Activated CD4-positive, alpha-beta T cell treated with anti-CD3 and anti-CD28 coated beads, Interleukin-2, amount 10 ng/mL, durations not matched to agents 24 days and 14 days (primary cell): ENCODE measurements at places on chromosomes 7 and 10.

DNA sequence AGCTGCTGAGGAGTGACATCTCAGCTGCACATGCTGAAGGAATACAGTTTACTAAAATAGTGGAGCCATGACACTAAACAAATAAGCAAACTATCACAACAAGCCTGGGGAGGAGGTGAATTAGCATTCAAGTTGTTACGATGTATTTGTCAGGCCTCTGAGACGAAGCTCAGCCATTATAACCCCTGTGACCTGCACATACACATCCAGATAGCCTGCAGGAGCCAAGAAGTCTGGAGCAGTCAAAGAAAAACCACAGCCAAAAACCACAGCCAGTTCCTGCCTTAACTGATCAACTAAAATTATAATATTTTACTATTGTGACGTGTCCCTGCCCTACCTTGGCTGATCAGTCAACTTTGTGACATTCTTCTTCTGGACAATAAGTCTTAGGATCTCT is 68.6 kb downstream of the NSUN6 start:
- H3K27ac ChIP-seq = no peak overlapping the region
- H3K4me1 ChIP-seq = peaks cover 29% of the 10 kb centered on the region
- peak; percentile 74 for DNase-seq
- H3K4me3 ChIP-seq = peak overlapping the region; percentile 43
- H3K36me3 ChIP-seq = peaks cover 77% of the 10 kb centered on the region

DNA sequence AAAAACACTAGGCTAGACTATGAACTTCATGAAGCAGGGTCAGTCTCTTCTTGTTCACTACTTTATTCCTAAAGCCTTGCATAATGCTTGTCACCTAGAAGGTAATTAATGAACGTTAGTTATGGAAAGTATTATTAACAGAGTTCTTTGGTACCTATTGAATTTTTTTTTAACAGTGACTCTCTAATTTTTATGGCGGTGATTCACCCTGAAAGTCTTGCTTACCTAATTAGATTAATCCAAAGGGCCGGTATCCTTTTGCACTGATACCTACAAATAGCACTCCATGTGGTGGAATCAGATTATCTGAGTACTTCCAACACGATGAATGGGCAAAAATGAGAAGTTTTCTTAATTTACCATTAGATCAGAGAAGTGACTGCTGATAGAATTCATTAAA is 31.7 kb downstream of the STAM start:
- no peaks in the 10 kb centered on the region for H3K27me3 ChIP-seq
- no peak overlapping the region for H3K4me3 ChIP-seq
- peaks cover 23% of the 10 kb centered on the region for H3K36me3 ChIP-seq
- no peak for DNase-seq
- peaks cover 35% of the 10 kb centered on the region for H3K4me1 ChIP-seq

DNA sequence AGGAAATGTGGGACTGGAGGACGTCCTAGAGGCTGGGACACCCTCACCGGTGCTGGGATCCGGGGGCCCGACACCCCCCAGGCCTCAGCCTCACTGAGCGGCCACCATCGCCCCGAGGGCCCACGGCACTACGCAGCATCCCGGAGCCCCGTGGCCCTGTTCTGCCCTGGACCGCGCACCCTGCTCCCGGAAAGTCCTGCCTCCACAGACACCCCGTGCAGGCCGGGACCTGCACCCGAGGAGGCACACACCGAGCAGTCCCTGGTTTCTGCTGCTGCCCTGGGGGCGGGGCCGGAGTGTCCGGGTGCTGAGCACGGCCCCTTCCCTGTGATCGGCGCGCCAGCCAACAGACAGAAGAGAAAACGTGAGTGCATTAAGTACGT is 18.1 kb upstream of the KNDC1 start:
- H3K4me3 ChIP-seq = no peak overlapping the region
- no peaks in the 10 kb centered on the region for H3K36me3 ChIP-seq
- DNase-seq = no peak
- no peak overlapping the region for H3K27ac ChIP-seq

- no peaks in the 10 kb centered on the region for H3K36me3 ChIP-seq
- H3K27me3 ChIP-seq = peaks cover 14% of the 10 kb centered on the region
- DNase-seq = no peak
Observed at GRCh38 chr7:73830681-73831583, at the start of gene CLDN4. CLDN4 (plus strand) TSS chr7:73830996; CDS start chr7:73831202, 206 bp downstream.

DNA sequence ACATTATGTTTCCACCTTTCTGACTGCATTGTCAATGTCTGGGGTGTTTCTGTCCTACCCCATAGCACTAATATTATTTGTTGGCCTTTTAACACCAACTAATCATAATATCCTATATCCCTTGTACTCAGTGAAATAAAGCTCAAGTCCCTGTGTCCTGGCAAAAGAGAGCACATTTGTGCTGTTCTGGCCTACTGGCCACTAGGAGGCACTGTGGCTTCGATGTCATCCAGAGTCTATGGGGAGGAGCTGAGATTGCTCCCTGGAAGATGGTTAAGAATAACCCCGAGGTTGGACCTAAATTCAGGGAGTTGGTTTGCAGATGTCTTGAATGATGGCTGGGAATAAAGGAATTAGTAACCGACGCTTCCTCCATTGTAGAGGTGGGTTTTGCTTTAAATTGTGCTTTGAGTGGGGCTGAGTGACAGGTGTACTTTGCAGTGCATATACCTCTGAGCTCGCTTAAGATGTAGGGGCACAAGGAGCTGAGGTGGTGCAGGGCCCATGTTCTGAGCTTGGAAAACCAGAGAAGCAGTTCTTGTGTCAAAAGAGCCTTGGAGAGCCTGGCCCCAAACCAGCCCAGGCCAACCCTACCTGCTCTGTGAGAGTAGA is 191.2 kb upstream of the PRSS1 start:
- peak; percentile 86 for DNase-seq
- peak overlapping the region; percentile 0 for H3K27ac ChIP-seq
- peaks cover 9% of the 10 kb centered on the region for H3K27me3 ChIP-seq
- H3K4me1 ChIP-seq = peaks cover 23% of the 10 kb centered on the region

DNA sequence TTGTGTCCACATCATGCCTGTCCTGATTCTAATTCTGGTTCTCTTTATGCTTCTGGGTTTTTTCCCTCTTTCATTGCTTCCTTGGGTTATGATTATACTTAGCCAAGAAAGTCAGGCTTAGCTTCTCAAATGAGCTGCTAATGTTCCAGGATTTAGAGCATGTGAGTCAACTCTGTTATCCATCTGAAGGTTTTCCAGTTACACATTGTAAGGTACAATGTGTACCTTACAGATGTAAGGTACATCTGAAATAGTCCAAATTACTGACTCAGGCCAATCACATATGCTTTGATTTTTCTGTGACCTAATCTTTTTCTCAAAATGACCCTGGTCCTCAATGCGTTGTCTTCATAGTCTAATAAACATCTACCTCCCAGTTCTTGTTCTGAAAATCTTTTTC is 13.3 kb upstream of the MIOS start:
- peaks cover 37% of the 10 kb centered on the region for H3K27me3 ChIP-seq
- H3K4me1 ChIP-seq = no peaks in the 10 kb centered on the region
- DNase-seq = no peak
- no peak overlapping the region for H3K27ac ChIP-seq
- peaks cover 3% of the 10 kb centered on the region for H3K36me3 ChIP-seq
- no peak overlapping the region for H3K4me3 ChIP-seq

DNA sequence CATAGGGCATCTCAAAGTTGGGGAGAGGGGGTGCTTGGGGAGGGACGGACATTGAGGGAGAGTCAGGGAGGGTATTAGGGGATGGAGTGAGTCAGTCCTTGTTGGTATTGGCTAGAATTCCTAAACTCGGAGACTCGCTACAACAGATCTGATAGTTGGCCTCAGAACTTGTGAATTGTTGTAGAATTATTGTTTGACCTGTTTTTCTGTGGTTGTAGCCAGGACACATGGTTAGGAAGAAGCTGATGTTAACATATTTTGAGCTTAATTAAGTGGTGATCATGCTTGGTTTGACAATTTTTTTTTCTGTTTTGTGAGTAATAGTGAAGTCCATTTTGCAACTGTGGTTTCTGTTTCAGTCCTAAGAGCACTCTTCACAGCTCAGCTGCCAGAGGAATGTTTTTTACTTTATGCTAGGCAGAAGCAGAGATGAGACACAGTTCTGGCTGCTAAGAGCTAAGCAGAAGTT is 1190.3 kb upstream of the C7orf33 start:
- H3K4me3 ChIP-seq = no peak overlapping the region
- no peaks in the 10 kb centered on the region for H3K4me1 ChIP-seq
- DNase-seq = no peak
- H3K27me3 ChIP-seq = no peaks in the 10 kb centered on the region
- H3K36me3 ChIP-seq = no peaks in the 10 kb centered on the region

- H3K36me3 ChIP-seq = no peaks in the 10 kb centered on the region
- H3K27me3 ChIP-seq = peaks cover 5% of the 10 kb centered on the region
- no peak overlapping the region for H3K4me3 ChIP-seq
- H3K4me1 ChIP-seq = no peaks in the 10 kb centered on the region
- no peak for DNase-seq
Observed at GRCh38 chr7:29620556-29620930, 56.9 kb downstream of the PRR15 start.

GRCh38 chr7:2710901-2711551 is 23.0 kb downstream of the AMZ1 start:
- H3K27ac ChIP-seq = peak overlapping the region; percentile 83
- peaks cover 41% of the 10 kb centered on the region for H3K4me1 ChIP-seq
- DNase-seq = peak; percentile 86
- peak overlapping the region; percentile 81 for H3K4me3 ChIP-seq
- peaks cover 10% of the 10 kb centered on the region for H3K27me3 ChIP-seq

DNA sequence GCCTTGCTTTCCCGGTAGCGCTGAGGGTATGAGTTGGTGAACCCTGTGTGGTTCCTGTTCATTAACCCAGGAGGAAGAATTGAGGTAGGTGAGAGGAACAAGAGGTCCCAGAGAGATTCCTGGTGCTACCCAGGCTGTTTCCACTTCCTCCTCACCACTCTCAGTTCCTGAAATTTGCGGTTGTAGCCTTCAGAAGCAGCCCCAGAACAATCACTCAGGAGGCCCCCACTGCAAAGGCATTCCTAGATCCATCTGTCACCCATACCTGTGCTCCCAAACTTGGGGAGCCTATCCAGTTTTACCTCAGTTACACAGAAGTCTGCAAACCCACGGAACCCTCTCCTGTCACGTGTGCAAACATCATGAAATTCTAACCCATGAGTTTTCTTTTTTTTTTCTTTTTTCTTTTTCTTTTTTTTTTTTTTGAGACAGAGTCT is 9.0 kb upstream of the PIP4K2A start:
- H3K36me3 ChIP-seq = no peaks in the 10 kb centered on the region
- peaks cover 9% of the 10 kb centered on the region for H3K27me3 ChIP-seq
- H3K27ac ChIP-seq = no peak overlapping the region
- peaks cover 12% of the 10 kb centered on the region for H3K4me1 ChIP-seq
